ENCODE measurements at places on chromosomes 4 and X.

- DNase-seq = no peak
Observed at GRCh38 chr4:109472343-109472761, 38.7 kb downstream of the SEC24B start.

- no peak for DNase-seq
Observed at GRCh38 chr4:90084967-90085295, 42.3 kb upstream of the CCSER1 start.

GRCh38 chrX:100600758-100601157 lies 16.0 kb downstream of the TNMD start:
- no peak for DNase-seq

DNA sequence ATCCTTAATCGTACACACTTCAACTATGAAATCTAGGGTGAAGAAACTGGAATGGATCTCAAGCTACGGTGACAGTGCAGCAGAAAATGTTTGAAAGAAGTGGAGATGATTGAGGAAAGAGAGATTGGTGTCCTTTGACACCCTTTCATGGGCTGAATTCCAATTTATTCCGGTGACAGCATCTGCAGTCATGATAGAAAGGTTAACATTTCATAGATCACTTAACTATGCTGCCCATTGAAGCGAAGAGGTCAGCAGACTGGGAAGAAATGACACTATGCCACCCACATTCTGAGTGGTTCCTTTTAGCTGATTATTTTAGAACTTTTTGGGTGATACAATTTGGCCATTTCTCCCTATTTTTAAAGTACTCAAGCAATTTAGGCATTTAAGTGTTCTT lies 82.3 kb downstream of the DNAAF6 start:
- no peak for DNase-seq

- no peak for DNase-seq
Observed at GRCh38 chr4:12846368-12846767, 637.8 kb downstream of the RAB28 start.

- DNase-seq = no peak
Observed at GRCh38 chr4:139625093-139625455, 40.5 kb upstream of the MGST2 start.

GRCh38 chr4:80529026-80529425 lies 193.5 kb downstream of the CFAP299 start:
- DNase-seq = no peak
